ENCODE measurements at places on chromosomes 3 and 15.

DNA sequence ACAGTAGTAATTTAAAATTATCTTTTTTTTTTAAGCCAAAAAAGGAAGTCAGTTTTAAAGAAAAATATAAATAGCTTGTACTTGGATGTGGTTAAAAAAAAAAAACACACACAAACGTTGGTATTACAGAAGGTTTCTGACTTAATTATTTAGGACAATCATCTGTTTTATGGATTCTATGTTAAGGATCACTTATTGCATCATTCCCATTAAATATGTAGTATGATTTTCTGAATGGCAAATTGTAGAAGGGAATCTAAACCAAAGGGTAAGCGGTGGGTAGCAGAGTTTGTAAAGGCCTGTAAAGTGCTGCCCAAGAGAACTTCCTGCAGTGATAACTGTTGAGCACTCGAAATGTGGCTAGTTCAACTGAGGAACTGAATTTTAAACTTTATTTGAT, 8.0 kb downstream of the SENP2 start:
- DNase-seq, result no peak

DNA sequence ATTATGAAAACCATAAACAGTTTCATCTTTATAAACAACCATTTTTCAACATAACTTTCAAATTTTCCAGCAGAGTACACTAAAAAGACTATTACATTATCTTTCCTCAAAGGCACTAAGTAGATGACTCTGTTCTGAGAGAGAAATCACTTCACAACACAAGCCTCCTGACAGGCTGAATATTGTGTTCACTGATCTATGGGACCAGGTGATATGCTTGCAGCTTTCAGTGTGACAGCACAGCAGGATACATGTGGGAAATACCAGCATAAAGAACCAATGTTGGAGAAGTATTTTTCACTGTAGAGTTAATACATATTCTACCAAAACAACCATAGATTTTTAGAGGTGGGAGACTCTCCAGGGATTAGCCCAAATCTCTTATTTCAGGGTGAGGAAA, 350.6 kb downstream of the PLCL2 start:
- DNase-seq, result no peak

- no peak for DNase-seq
Observed at GRCh38 chr3:40068636-40069035, 240.9 kb upstream of the EIF1B start.

DNA sequence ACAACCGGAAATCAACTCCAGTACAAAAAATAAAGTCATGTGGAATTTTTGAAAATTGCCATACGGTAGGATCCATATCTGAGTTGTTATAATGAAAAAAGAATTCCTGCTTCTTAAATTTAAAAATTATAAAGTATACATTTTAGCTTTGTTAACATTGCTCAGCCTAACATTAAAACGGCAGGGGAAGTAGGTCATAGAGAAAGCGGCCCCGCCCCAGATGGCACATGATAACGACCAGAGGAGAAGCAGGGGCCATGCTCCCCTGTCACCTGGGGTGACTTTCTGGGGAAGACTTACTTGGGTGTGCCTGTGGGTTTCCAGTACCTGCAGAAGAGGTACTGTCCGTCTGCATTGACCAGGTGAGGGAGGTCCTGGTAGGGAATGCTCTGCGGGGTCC, 921 bp downstream of the MGLL start:
- DNase-seq, result no peak

GRCh38 chr15:58284293-58284692, 146.1 kb downstream of the AQP9 start:
- no peak for DNase-seq

- no peak for DNase-seq
Observed at GRCh38 chr3:138615462-138615861, 6.9 kb downstream of the FAIM start.

DNA sequence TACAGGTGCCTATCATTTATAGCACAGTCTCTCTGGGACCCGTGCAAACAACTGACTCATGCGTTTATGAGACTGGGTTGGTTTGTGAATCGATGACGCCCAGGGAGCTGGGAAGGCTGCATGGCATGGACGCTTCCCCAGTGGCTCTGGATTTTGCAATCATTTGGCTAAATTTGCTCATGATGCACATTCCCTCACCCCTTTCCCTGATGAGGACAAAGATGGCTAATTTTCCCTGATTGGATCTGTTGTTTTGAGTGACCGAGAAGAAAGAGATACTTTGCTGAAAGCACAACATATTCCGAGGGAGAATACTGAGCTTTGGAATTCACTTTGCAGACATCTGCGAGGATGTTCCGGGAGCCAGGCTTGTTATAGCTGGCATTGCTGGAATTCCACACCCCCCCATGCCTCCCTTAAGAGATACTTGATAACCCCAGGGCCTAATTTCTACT, 51.1 kb downstream of the CGNL1 start:
- no peak for DNase-seq

- peak; percentile 31 for DNase-seq
Observed at GRCh38 chr15:52658955-52659354, 20.2 kb downstream of the ATOSA start.

- no peak for DNase-seq
Observed at GRCh38 chr15:101723171-101723873, 951 bp downstream of the TARS3 start.
